ENCODE measurements at places on chromosomes 5 and 9.

- DNase-seq: no peak
Observed at GRCh38 chr9:124011460-124012301, at the start of gene LHX2. LHX2 (plus strand) TSS chr9:124011768; CDS start chr9:124012349, 581 bp downstream.

- DNase-seq: no peak
Observed at GRCh38 chr5:61081741-61082140, 80.5 kb downstream of the SMIM15 start.

DNA sequence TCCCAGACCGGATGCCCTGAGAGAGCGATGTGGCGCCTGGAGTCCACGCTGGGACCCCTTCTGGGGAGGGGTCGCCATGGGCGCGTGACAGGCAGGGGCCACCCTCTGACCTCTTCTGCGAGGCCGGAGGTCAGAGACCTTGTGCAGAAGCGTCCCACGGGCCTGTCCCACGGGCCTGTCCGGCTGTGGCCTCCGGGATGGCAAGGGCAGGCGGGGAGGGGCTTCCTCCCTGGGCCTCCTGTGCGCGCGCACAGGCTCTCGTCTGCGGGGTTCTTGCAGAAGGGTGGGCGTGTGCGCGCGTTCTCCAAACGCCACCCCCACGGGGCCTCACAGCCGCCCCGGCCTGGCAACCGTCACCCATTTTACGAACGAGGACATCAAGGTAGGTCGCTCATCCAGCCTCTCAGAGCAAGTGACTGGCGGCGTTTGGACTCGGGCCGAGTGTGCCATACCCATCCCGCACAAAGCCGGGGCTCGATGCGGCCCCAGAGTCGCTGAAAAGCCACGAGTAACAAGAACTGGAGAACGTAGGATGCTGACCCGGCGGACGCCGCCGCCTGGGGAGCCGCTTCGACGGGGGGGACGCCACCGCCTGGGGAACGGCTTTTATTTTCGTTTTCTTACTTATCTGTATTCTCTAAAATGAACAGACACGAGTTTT, 897 bp downstream of the AHRR start:
- no peak for DNase-seq

GRCh38 chr9:107587191-107587963, 97.8 kb upstream of the KLF4 start:
- DNase-seq: no peak

DNA sequence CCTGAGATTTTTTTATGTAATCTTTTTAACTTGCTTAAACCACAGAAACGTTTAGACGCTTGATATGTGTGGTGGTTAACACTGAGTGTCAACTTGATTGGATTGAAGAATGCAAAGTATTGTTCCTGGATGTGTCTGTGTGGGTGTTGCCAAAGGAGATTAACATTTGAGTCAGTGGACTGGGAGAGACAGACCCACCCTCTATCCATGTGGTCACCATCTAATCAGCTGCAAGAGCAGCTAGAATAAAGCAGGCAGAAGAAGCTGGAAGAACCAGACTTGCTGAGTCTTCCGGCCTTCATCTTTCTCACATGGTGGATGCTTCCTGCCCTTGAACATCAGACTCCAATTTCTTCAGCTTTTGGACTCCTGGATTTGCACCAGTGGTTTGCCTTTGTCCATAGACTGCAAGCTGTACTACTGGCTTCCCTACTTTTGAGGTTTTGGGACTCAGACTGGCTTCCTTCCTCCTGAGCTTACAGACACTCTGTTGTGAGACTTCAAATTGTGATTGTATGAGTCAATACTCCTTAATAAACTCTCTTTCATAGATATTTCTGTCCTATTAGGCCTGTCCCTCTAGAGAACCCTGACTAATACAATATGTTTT, 816.0 kb upstream of the CDH9 start:
- no peak for DNase-seq

- no peak for DNase-seq
Observed at GRCh38 chr5:943201-943917, 50.7 kb downstream of the TRIP13 start.

All from naive thymus-derived CD8-positive, alpha-beta T cell (primary cell).